Dermis lymphatic vessel endothelial cell (primary cell): ENCODE measurements at places on chromosomes 13 and 19. TPM values are rescaled to one million over a fixed set of nuclear protein-coding genes. Genes with fewer than 3 reads are reported as not detected.

CDK8 gene
- 11.5 and 13.1 TPM in 2 replicates for total RNA-seq

GPR4 gene
- total RNA-seq, result 0.86 and 1.3 TPM in 2 replicates

PNMA8A gene
- 0.52 TPM in 1 of 2 replicates, not detected in the other for total RNA-seq

NLRP11 gene
- under 0.01 and 0.11 TPM in 2 replicates for total RNA-seq

SOX1 gene
- total RNA-seq, result not detected in 2 replicates

ZFP30 gene
- 11.4 and 16.6 TPM in 2 replicates for total RNA-seq

MATK gene
- 0.34 and 2.3 TPM in 2 replicates for total RNA-seq

DAPK3 gene
- 121 and 144 TPM in 2 replicates for total RNA-seq

ZNF99 gene
- not detected in 2 replicates for total RNA-seq

GDF15 gene
- total RNA-seq, result 50.7 and 51.2 TPM in 2 replicates

GSX1 gene
- not detected in 2 replicates for total RNA-seq

FOSB gene
- 16.9 and 90.1 TPM in 2 replicates for total RNA-seq

CD37 gene
- not detected in 2 replicates for total RNA-seq

RNF17 gene
- under 0.01 TPM in 1 of 2 replicates, not detected in the other for total RNA-seq

CLEC17A gene
- total RNA-seq, result not detected in 2 replicates

PNMA8B gene
- total RNA-seq, result under 0.01 TPM in 2 replicates

KCNC3 gene
- 0.33 and 0.43 TPM in 2 replicates for total RNA-seq

DENND1C gene
- not detected in 2 replicates for total RNA-seq

CTXN1 gene
- 0.33 and 0.77 TPM in 2 replicates for total RNA-seq

ZNF793 gene
- 0.22 and 0.86 TPM in 2 replicates for total RNA-seq

C19orf18 gene
- total RNA-seq, result not detected in 2 replicates

ZNF729 gene
- total RNA-seq, result not detected in 2 replicates

DNAJC15 gene
- total RNA-seq, result 17.4 and 17.9 TPM in 2 replicates

FGF22 gene
- 0.09 and 0.11 TPM in 2 replicates for total RNA-seq

ZNF260 gene
- total RNA-seq, result 20.8 and 21.9 TPM in 2 replicates

CYP4F11 gene
- not detected in 2 replicates for total RNA-seq

KLK6 gene
- not detected in 2 replicates for total RNA-seq

SLC5A5 gene
- total RNA-seq, result not detected in 2 replicates

TRIP10 gene
- 19.1 and 23.0 TPM in 2 replicates for total RNA-seq

NAPSA gene
- total RNA-seq, result under 0.01 and 0.11 TPM in 2 replicates

FPR1 gene
- not detected in 2 replicates for total RNA-seq

CYP4F3 gene
- total RNA-seq, result not detected in 2 replicates

FCER2 gene
- not detected in 2 replicates for total RNA-seq

MED29 gene
- total RNA-seq, result 11.4 and 12.5 TPM in 2 replicates

CYP2A7 gene
- total RNA-seq, result not detected in 2 replicates

AXL gene
- 5.2 and 6.7 TPM in 2 replicates for total RNA-seq

BEST2 gene
- not detected in 2 replicates for total RNA-seq

C19orf73 gene
- total RNA-seq, result 0.43 TPM in 2 replicates

HSPB6 gene
- 0.09 and 0.11 TPM in 2 replicates for total RNA-seq

USP12 gene
- total RNA-seq, result 24.8 and 27.6 TPM in 2 replicates

LRRC63 gene
- total RNA-seq, result under 0.01 TPM in 1 of 2 replicates, not detected in the other

PRR19 gene
- total RNA-seq, result 0.22 and 0.26 TPM in 2 replicates

TSKS gene
- under 0.01 TPM in 2 replicates for total RNA-seq
